ENCODE measurements at places on chromosomes 11 and 22.

DNA sequence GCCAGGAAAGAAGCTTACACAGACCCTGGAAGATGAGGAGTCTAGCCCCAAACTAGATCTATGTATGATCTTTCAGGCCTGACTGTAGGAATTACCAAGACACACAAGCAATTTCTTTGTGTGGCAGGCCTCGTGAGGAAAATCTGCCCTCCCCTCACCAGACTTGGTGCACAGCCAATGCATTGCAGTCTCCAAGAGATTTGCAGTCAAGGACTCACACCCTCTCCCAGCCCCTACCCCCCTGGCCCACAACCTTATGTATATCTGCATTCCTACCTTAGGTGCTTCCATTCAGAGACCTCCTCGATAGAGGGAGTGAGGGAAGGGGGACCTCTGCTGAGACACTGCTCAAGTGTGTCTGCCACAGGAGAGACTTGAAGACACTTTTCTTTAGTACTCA is 9.8 kb downstream of the OR8B12 start:
- DNase-seq, result no peak

- no peak for DNase-seq
Observed at GRCh38 chr11:75996523-75997442, 181.8 kb downstream of the UVRAG start.

DNA sequence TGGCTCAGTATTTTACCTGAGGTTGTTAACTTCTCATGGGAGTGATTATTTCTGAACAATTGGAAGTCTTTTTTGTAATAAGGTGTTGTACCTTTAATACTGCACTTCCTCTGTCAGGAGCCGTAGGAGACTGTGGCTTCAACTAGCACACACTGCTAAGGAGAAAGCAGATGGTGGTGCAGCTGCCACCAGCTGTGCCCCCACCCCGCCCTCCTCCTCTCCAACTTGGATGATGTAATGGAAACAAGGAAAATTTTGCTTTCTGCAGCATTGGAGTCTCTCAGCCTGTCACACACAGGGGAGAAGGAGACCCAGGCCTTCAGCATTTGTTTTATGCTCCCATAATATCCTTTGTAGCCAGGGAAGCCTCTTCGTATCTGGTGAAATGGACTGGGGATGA is 91.2 kb downstream of the TEAD1 start:
- DNase-seq, result no peak

GRCh38 chr11:57545883-57546282 is 8.5 kb downstream of the SMTNL1 start:
- no peak for DNase-seq

DNA sequence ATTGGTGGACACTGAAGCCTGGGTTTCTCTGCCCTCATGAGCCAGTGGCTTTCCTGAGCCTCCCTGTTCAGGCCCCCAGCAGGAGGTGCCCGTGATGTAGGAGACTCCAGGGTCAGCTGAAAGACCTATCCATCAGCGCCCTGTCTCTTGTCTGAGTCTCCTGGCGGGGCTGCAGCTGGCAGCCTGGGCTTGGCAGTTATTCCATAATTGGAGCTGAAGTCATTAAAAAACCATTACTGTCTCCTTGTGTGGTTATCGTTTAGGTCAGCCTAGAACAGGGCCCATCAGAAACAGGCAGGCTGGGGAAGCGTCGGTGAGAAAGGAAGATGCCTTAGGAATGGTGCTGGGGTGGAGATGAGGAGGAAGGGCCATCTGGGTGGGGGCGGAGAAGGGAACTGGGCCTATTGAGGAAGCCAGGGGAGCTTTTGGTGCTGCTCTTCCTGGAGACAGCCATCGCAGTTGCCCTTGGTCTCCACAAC is 5.0 kb downstream of the TUB start:
- no peak for DNase-seq

DNA sequence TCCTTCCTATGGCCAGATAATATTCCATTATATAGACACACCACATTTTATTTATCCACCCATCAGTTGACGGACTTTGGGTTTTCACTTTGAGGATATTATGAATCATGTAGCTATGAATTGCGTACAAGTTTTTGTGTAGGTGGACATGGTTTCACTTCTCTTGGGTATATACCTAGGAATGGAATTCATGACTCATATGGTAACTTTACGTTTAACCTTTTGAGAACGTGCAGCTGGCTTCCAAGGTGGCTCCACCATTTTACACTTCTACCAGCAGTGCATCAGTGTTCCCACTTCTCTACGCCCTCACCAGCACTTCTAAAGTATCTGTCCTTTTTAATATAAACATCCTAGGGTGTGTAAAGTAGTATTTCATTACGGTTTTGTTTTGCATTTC is 112.0 kb downstream of the PLEKHA7 start:
- no peak for DNase-seq

GRCh38 chr11:119120639-119121007 is 757 bp upstream of the HINFP start:
- DNase-seq, result no peak

- no peak for DNase-seq
Observed at GRCh38 chr11:35629511-35629910, 11.3 kb downstream of the FJX1 start.

DNA sequence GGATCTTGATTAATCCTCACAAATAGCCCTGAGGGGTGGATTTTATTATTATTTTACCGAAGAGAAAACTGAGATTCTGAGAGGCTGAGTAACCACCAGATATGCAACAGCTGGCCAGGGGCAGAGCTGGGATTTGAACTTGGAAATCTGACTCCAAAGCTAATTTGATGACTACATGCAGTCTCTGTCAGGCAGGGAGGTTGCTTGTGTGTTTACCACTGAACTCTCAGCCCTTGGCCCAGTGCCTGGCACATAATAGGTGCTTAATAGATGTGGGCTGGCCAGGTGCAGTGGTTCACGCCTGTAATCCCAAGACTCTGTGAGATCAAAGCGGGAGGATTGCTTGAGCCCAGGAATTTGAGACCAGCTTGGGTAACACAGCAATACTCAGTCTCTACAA is 121.7 kb upstream of the CRYBB3 start:
- no peak for DNase-seq

- DNase-seq, result no peak
Observed at GRCh38 chr22:48890693-48891554, 936.7 kb downstream of the BRD1 start.

DNA sequence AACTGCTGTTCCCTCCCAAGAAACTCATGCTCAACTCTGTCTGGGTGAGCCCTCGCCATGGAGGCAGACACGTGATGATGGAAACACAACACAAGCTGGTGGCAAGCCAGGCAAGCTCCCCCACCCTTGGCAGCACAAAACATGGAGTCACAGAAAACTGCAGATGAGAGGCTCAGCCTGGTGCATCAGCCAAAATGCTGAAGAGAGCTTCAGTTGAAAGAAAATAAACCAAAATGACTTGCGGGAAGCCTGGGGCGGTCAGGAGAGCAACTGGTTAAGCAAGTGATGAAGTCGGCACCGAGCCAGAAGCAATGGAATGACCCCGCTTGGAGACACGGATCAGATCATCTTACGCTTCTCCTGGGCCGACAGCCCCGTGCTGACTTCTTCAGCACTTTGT is 68.3 kb downstream of the C11orf58 start:
- DNase-seq, result no peak

DNA sequence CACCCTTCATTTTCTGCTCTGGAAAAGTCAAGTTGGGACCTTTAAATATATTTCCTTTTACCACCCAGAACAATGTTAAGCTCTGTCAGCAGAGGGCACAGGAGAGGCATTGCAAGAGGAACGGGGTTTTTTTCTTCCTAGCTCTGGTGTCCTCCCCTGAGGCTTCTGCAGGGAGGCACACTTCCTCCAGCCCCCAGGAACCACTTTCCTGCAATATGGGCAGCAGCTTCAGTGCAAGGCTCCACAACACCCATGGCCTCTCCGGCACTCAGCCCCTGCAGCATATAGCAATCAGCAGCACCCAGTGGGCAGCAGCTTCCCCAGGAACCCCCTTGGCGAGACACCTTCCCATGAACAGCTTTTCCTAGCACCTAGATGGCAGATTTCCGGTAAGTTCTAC is 101.4 kb downstream of the SYT9 start:
- no peak for DNase-seq

GRCh38 chr11:19089421-19089820 is 27.5 kb upstream of the ZDHHC13 start:
- DNase-seq, result no peak

GRCh38 chr11:117928446-117929141 is 608 bp downstream of the TMPRSS13 start:
- DNase-seq, result no peak

DNA sequence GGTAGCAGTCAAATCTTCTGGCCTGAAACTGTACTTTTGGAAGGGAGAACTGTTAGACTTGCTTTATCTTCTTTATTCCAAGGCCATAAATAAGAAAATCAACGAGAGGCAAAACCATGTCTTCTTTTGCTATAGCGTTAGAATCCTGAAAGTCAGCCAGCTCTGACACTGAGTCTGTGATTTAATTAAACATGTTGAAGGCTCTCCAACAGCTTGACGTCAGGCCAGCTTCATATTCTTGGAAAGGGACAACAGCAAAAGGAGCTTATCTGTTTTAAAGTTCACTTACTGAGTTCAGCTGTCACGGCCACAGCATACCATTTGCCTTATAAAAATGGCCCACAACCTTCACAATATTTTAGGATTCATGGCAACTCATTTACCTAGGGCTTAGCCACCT is 131.0 kb upstream of the LDLRAD3 start:
- DNase-seq, result no peak

GRCh38 chr11:76566811-76567210 is 103.7 kb downstream of the LRRC32 start:
- no peak for DNase-seq

GRCh38 chr22:41092847-41093411 is 537 bp downstream of the EP300 start:
- DNase-seq, result no peak

DNA sequence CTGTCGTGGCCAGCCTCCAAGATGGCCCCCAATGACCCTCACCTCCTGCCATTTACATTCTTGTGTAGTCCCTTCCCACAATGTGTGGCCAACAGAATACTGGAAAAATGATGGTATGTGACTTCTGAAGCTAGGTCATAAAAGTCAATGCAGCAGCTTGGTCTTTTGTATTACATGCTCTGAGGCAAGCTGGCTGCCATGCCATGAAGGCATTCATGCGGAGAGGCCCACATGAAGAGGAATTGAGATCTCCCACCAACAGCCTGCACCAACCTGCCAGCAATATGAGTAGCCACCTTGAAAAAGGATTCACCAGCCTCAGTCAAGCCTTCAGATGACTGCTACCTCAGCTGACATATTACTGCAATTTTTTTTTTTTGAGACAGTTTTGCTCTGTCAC is 4.6 kb downstream of the MRTFA start:
- DNase-seq, result no peak

GRCh38 chr22:39959640-39960447 is at the start of gene TMA7B:
Gene TMA7B (plus strand): TSS chr22:39960397. CDS start chr22:39964375, 3,978 bp downstream.
- DNase-seq, result no peak
